ENCODE measurements at places on chromosomes 4 and X.

- DNase-seq = no peak
Observed at GRCh38 chrX:149950681-149951080, 12.4 kb upstream of the EOLA2 start.

DNA sequence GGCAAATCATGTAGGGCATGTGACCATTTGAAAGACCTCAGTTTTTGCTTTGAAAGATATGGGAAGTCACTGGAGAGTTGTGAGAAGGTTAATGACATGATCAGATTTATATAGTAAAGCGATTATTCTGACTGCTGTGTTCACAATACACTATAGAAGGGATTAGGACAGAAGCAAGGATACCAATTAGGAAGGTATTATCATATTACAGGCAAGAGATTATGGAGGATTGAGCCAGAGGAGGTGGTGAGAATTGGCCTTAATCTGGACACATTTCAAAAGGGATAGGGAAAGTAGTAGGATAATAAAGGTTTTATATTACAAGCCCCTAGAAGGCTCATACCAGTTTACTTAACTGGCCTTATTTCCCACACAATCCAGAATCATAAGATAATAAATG lies 124.9 kb upstream of the POF1B start:
- no peak for DNase-seq

GRCh38 chrX:54213603-54214002 lies 30.5 kb upstream of the FAM120C start:
- no peak for DNase-seq

GRCh38 chr4:170001011-170001744 lies 25.0 kb downstream of the MFAP3L start:
- no peak for DNase-seq

DNA sequence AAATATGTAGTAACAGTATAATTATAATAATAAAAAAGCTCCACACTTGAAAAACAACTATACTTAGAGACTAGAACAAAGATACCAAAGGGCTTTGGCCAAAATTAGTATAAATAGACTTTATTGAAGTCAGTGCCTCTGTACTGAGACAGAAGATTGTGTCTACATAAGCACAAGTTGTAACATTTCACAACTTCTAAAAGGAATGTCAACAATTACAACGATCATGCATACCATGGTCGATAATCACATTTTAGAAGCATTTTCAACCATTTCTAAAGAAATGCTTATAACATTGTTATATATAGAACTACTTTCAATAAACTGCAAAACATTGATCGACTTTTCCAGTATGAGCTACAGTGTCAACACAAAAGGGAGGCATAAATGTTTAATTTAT lies 57.0 kb downstream of the DHX15 start:
- no peak for DNase-seq

DNA sequence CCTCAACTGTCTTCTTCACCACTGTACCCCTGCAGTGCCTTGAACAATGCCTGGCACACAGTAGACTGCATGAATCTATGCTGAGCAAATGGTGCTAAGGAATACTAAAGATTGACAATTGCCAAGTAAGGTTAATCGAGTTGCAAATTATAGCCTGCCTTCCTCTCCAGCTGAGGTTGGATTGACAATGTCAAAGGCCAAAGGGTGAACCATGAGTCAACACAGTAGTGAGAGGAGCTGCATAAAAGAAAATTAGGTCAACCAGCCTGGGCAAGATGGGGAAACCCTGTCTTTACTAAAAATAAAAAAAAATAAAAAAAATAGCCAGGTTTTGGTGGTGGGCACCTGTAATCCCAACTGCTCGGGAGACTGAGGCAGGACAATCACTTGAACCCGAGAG lies 97.1 kb upstream of the BMPR1B start:
- no peak for DNase-seq

DNA sequence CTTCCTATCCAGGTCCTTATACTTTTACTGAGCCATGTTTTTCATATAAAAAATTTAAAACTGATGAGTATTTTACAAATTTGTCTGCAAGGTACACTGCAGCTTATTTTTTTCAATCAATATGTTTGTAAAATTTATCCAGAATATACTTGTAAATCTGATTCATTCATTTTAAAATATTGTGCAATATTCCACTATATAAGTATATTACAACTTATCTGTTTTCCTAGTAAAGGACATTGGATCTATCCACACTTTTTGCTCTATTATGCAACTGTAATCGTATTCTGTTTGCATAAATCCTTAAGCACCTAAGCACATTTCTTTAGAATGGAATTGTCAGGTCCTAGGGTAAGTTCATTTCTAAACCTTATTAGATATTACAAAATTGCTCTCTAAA lies 49.5 kb downstream of the TBC1D9 start:
- DNase-seq = no peak

- DNase-seq = no peak
Observed at GRCh38 chr4:29565256-29565655, 1154.9 kb upstream of the PCDH7 start.

DNA sequence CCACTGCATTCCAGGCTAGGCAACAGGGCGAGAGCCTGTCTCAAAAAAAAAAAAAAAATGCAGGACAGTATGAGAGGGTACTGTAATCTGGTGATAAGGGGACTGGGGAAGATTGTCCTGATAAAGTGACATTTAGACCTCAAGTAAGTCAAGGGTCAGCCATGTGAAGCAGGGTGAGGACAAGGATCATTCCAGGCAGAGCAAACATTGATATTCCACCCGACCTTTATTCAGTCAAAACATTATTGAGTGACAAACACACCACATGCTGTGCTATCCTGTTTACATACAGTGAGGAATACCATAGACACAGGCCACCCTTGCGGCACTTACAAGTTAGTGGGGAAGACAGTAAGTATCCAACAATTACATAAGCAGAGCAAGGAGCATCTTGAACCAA lies 64.4 kb downstream of the SLC9A6 start:
- DNase-seq = no peak

- no peak for DNase-seq
Observed at GRCh38 chr4:175961604-175962003, 104.0 kb upstream of the WDR17 start.

DNA sequence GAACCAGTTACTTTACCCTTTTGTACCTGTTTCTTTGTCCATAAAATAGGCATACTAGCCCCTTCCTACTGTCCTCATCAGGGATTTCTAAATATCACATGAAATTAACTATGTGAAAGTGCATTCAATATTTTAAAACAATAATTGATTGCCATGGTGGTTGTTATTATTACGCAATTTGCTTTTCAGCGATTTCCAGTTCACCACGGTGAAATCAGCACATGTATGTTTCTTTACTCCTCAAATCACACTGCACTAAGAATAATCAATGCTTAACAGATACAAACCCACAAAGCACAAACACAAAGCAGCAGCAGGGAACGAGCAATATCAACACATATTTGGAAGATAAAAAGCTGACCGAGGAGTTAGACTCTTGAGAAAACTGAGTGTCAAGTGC lies 371.3 kb upstream of the NOCT start:
- no peak for DNase-seq

- DNase-seq = no peak
Observed at GRCh38 chr4:76947369-76947768, 2.2 kb upstream of the SEPTIN11 start.

DNA sequence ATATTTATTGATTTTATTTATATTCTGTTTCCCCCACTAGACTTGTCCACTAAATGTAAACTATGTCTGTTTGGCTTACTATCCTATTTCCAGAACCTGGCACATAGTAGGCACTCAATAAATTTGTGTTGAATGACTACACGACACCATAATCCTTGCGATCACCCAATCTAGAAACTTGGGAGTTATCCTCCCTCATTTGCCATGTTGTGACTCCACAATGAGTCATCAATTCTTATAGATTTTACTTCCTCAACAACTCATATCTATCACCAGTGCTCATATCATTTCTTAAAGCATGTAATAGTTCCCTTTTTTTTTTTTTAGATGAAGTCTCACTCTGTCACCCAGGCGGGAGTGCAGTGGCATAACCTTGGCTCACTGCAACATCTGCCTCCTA lies 39.9 kb upstream of the VAMP7 start:
- DNase-seq = no peak

DNA sequence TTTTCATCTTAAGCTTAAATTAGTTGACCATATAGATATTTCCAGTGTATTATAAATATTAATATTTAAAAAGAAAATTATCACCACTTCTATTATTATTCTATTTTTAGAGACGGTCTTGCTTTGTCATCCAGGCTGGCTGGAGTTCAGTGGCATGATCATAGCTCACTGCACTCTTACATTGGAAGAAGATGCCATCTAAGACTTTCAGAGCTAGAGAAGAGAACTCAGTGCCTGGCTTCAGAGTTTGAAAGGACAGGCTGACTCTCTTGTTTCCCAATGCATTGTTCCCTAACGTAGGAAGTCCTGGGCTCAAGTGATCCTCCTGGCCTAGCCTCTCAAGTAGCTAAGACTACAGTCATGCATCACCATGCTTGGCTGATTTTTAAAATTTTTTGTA lies 75.9 kb downstream of the FIP1L1 start:
- no peak for DNase-seq

GRCh38 chr4:46934726-46935125 lies 25.7 kb upstream of the COX7B2 start:
- no peak for DNase-seq

DNA sequence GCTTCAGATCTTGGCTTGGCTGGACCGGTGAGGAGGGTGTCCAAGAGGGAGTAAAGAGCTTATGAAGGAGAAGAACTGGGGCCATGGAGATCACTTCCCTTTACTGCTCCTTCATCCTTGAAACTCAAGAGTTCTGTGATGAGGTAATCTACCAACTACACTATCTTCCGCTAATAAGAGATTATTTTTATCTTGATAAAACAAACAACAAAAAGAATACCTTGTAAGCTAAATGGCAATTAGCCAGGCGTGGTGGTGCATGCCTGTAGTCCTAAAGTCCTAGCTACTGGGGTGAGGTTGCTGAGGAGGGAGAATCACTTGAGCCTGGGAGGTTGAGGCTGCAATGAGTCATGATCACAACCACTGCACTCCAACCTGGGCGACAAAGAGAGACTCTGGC lies 47.4 kb downstream of the HAUS3 start:
- no peak for DNase-seq

DNA sequence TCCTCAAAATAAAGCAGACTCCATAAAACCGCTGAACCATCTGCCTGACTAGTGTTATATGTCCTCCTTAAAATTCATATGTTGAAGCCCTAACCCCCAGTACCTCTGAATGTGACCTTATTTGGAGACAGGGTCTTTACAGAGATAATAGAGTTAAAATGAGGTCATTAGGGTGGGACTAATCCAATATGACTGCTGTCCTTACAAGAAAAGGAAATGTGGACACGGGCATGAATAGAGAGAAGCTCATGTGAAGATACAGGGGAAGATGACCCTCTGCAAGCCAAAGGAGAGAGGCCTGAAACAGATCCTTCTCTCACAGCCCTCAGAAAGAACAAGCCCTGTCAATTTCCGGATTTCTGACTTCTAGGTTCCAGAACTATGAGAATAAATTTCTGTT lies 82.0 kb upstream of the KLHL13 start:
- no peak for DNase-seq

- no peak for DNase-seq
Observed at GRCh38 chrX:125205918-125206665, 113.6 kb upstream of the TEX13C start.

GRCh38 chrX:23788521-23788920 lies 5.5 kb downstream of the SAT1 start:
- no peak for DNase-seq

DNA sequence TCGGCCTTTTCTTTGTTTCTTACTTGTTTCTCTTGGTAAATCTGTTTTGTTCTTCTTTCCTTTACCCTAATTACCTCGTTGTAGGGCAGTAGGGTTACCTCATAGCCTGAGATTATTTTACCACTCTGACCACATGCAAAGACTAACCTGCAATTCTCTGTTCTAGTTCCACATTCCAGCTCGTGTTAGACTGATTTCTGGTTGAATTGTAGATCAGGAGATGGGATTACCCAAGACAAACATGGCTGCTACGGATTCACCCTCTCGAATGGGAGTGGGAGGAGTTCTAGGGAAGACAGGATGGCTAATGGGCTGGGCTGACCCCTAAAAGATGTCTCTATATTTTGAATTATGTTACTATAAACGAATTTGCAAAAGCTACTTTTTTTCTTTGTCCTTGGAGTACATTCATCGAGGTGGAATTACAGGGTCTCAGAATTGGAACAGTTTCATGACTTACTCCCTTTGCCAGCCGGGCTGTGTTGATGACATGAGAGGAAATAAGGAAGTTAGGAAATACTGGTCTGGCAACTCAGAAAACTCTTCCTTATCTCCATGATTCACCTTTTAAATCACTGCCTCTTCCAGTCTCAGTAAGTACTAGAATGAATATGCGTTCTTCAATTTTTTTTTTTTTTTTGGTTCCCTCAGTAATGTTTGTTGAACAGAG lies 36.7 kb upstream of the FBXW7 start:
- no peak for DNase-seq

DNA sequence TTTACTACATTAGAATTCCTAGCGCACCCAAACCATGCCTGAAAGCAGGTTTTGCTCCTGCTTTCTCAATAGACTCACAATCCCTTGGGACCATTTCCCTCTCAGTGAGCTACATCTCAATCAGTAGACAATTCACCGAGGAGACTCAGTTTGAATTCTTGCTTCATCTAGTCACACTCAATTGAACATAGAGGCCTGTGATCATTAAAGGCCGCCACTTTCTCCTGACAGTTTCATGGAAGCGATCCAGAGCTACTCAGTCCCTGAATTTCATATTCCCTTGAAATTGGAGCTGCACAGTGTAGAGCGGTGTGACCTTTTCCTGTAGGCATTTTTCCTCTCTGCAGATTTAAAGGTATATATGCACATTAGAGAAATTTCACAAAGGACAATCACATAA lies 193.9 kb upstream of the SPOCK3 start:
- DNase-seq = no peak

DNA sequence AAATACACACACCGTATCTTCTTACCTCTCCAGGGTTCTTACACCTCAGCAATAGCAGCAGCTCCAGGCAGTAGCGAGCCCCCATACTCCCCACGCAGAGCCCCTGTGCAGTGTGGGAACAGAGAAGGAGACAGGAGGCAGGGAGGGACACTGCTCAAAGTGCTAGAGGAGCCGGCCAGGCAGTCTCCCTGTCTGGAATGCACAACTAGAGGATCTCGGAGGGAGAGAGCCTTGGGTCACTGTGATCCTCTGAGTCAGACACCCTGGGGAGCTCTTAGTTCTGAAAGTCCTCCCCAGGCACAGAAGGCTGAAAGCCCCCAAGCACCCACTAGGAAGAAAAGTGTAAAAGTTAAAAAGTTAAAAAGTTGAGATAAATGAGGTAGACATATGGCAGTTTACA lies 16.0 kb downstream of the AMELX start:
- DNase-seq = no peak

Measured in stimulated activated CD8-positive, alpha-beta memory T cell treated with anti-CD3 and anti-CD28 coated beads, Interleukin-7, amount 100 ng/mL, for 1 hour (primary cell).